Activated CD4-positive, alpha-beta T cell treated with anti-CD3 and anti-CD28 coated beads, Interleukin-2, Interleukin-6, amounts not matched to agents 100 ng/mL and 50 ng/mL, durations not matched to agents 16 hours and 8 hours (primary cell): ENCODE measurements at places on chromosomes 16 and 17.

DNA sequence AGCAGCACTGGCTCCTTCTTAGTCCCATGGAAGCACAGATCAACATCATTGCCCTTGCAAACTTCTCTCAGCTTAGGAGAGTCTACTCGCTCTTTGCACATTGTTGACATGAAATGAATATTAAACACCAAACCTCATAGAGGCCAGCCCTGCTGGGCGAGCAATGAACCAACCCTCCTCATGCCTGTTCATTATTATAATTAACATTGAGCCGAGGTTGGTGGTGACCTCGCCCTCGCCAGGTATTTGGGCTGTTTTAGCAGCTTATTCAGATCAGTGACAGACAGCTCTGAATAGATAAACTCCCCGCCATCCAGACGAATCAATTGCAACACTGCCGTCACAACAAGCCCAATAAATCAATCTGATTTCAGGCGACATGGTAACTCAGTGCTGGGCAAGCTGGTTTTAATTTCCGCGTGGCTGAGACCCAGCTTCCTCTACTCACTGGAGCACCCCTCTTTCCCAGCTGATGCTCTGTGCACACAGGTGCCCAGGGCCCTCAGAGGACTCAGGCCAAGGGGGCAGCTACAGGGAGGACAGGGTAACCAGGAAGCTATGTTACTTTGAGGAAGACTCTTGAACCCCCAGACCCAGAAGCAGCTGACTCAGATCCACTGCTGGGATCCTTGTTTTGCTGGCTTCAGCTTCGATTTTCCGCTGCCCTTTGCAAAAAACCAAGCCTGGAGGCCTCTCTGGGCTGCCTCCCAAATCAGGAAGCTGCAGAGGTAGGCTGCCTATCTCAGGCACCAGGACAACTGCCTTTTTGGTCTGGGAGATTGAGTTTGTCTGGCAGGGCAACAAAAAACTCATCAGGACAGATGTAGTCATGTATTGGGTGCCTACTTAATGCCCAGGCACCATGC lies 10.7 kb upstream of the SEZ6 start:
- no peak for DNase-seq

GRCh38 chr17:56142325-56142724 lies 10.9 kb upstream of the ANKFN1 start:
- DNase-seq = no peak

- no peak for DNase-seq
Measured at GRCh38 chr17:48596735-48597527, 3.4 kb upstream of the HOXB5 start.

DNA sequence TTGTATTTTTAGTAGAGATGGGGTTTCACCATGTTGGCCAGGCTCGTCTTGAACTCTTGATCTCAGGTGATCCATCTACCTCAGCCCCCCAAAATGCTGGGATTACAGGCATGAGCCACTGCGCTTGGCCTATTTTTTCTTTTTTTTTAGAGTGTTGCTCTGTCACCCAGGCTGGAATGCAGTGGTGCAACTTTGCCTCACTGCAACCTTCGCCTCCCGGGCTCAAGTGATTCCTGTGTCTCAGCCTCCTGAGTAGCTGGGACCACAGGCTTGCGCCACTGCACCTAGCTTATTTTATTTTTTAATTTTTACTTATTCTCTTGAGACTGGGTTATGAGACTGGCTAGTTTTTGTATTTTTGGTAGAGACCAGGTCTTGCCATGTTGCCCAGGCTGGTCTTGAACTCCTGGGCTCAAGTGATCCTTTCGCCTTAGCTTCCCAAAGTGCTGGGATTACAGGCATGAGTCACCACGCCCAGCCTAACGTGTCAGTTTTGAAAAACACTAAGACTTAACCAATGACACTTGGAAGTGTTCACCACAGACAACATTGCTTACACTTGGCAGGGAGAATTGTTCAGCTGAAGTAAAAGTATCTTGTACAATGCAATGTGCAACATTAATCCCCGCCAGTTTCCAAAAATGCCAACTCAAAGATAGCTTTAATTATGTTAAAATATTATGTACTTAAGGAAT lies 26.9 kb downstream of the ATAD5 start:
- DNase-seq = no peak
